Myocyte (in vitro differentiated cells): ENCODE measurements at places on chromosomes 1 and 21.

DNA sequence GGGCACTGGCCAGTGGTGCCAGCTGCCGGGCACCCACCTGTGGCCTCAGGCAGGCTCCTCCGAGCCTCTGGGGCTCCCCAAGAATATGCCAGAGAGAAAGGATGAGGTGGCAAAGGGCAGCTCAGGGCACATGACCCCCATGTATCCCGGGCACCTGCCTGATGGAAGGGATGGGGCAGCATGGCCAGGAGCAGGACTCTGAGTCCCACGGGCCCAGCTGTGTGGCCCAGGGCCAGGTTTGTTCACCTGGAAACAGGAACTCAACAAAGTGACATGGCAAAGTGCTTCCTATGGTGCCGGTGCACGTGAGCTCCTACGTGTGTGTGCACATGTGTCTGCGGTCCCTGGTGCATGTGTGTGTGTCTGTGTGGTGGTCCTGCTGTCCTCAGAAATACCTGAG lies 9.5 kb upstream of the GPR153 start:
- no peak for DNase-seq

GRCh38 chr1:216815260-216816131 lies 92.3 kb upstream of the ESRRG start:
- peak; percentile 89 for DNase-seq

GRCh38 chr1:14110040-14110439 lies 410.1 kb downstream of the PRDM2 start:
- no peak for DNase-seq

- no peak for DNase-seq
Measured at GRCh38 chr1:211915924-211916323, 85.4 kb upstream of the LPGAT1 start.

DNA sequence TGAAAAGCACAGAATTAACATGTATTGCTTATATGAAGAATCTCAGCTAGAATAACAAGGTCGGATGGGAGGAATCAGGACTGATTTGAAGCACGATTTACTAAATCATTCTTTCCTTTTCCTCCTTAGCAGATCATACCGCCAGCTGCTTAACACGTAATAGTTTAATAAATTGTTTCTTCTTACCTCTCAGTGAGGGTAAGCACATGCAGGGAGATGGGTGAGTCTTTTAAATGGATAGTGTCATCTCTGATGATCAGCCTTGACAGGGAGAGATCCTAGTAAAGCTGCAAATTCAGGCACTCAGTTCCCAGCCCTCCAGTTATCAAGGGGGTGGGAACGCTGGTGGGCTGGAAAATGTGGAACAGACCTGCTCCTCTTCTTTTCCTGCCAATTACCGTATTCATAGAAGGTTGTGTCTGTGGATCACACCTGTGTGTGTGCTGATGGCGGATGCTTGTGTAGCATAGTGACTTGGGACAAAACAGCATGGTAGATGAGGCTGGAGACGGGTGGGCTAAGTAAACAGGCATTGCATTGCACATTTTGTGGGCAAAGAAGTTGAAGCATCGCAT lies 30.7 kb downstream of the NTPCR start:
- no peak for DNase-seq

DNA sequence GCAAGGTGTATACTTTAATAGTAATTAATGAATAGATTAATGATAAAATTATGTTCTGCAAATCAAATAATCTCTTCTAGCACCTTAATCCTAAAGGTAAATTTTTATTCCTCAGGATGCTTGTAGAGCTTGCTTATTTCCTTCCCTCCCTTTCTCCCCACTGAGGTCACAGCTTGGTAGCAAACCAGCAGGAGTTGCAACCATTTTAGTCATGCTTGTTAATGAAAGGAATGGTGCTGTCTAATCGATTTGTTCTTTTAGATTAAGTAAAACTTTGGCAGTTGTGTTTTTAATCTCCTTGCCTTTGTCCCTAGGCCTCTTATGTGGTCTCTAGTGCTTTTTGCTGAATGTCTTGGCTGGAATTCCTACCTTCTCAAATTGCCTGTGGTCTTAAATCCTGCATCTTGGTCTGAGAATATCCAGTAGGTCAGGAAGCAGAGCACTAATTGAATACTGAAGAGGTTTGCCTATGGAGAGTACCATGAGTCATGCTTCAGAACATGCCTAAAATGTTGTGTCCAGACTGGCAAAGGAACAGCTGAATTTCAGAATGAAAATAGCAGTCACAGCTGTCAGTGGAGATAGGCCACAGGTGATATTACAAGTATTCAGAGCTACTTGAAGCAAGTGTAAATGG lies 36.3 kb upstream of the RWDD3 start:
- DNase-seq, result peak; percentile 97

- DNase-seq, result no peak
Measured at GRCh38 chr1:66166753-66167152, 367.2 kb upstream of the SGIP1 start.

GRCh38 chr1:197141575-197141974 lies 4.9 kb downstream of the ASPM start:
- no peak for DNase-seq

GRCh38 chr1:168843401-168843800 lies 114.4 kb upstream of the DPT start:
- DNase-seq, result no peak

GRCh38 chr1:91806181-91806768 lies 79.7 kb downstream of the TGFBR3 start:
- no peak for DNase-seq

DNA sequence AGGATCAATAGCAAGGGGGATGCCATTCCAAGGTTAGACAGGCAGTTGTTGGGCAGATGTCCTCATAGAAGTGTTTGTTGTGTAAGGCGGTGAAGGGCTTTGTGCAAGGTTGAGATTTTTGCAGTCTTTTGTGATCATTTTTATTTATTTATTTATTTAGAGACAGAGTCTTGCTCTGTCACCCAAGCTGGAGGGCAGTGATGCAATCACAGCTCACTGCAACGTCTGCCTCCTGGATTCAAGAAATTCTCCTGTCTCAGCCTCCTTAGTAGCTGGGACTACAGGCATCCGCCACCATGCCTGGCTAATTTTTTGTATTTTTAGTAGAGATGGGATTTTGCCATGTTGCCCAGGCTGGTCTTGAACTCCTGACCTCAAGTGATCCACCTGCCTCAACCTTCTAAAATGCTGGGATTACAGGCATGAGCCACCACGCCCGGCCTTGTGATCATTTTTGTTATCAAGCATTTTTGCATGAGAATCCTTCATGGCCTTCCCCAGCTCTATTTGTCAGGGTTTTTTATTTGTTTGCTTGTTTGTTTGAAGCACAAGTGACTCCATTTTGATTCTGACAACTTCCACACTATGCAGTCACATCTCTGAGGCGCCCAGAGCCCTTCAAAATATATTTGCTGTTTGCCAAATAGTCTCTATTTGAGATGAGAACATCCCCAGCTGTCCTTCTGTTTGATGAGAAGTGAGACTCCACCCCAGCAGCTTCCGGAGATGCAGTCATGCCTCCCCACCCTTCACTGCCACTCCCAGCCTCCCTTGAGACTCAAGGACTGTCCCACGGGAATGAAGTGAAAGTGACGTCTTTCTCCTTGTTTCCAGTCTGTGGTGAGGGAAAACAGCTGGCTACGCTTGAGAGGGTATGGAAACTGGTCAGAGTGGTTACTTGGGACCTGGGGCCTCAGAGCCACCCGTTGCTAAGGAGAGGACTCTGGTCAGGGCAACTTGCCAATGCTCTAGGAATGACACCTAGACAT lies 38.0 kb downstream of the TMEM50B start:
- peak; percentile 97 for DNase-seq

DNA sequence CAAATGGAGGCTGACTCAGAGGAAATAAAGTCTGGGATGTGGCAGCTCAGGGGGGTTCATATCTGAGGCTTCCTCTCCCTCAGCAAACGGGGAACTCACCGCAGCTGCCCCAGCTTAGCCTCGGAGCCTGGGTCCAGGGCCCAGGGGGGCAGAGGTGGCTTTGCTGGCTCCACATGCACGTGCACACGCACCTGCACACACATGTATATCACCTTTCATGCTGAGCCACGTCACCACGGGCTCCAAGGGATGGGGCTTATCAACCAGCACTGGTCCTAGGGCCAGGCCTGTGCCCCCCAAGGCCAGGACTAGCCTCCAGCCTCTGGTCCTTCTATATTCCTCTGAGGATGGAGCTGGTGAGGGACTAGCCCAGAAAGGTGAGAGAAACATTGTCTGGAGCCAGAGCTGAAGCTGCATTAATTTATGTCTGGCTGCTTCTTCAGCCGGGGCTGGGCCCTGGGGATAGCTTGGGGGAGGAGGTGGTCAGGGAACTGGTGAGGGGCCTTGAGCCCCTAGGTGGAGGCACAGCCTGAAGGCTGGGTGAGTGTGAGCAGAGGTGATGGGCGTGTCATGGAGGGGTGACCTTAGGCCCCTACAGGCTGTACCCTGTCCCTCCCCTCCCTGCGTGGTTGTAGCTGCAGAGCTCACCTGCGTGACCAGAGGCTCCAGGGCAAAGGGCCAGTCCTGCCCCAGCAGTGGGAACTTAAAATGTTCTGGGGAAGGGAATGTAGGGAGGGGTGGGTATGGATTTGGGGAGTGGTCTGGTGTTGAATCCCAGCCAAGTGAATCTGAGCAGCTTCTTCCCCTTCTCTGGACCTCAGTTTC lies 520.8 kb downstream of the PTPRU start:
- no peak for DNase-seq

- DNase-seq, result no peak
Measured at GRCh38 chr1:223620297-223620897, 45.1 kb downstream of the CAPN8 start.
